ENCODE measurements at places on chromosomes 16 and 17. TPM values are rescaled to one million over a fixed set of nuclear protein-coding genes. Genes with fewer than 3 reads are reported as not detected.

DNA sequence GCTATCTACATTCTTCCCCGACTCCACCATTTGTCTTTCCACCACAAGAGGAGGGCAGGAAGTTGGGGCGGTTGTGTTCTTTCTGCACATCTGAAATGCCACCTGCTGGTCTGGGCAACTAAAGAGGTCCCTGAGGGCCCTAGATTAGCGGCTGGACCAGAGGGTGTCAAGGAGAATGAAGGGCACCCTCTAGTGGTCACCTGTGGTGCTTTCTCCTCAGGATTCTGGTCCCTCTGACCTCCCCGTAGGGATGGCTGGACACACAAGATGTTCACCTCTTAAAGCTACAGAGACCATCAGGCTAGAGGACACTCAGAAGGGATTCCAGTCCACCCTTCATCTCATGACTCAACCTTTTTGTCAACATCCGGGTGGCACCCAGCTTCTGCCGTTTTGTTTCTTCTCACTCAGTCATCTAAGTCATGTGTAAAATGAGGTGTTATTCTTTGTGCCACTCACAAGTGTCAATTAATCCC is 2.9 kb upstream of the SCIMP start:
- DNase-seq = peak; percentile 57

DNA sequence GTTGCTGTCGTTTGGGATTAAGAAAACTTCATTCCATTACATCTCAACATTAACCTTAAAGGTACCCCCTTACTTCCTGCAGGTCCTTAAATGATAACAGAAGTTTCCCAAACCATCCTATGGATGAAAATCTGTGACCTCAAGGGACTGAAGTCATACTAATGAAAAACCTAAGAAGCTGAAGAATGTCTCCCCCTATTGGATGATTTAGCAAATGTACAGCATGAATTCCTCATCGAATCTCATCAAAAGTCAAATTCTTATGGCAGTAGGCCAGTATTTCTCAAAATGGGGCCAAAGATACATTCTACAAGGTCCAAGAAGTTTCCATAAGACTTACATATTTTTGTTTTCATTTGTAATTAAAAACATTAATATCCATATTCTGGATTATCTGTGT is 13.5 kb downstream of the SCO1 start:
- no peak for DNase-seq

GRCh38 chr16:85710732-85711131 is 22.0 kb upstream of the GINS2 start:
- no peak for DNase-seq

GRCh38 chr16:48829336-48830310 is 219.6 kb upstream of the N4BP1 start:
- no peak for DNase-seq

DNA sequence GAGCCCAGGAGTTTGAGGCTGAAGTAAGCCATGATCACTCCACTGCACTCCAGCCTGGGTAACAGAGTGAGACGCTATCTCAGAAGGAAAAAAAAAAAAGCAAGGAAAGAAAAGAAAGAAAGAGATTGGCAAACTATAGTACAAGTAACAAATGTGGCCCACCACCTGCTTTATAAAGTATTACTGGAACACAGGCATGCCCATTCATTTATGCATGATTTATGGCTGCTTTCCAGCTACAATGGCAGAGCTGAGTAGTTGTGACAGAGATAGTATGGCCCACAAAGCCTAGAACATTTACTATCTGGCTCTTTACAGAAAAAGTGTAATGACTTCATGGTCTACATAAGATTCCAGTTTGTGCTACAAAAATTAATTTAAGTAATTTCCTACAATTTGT is 23.6 kb downstream of the C16orf87 start:
- no peak for DNase-seq

DNA sequence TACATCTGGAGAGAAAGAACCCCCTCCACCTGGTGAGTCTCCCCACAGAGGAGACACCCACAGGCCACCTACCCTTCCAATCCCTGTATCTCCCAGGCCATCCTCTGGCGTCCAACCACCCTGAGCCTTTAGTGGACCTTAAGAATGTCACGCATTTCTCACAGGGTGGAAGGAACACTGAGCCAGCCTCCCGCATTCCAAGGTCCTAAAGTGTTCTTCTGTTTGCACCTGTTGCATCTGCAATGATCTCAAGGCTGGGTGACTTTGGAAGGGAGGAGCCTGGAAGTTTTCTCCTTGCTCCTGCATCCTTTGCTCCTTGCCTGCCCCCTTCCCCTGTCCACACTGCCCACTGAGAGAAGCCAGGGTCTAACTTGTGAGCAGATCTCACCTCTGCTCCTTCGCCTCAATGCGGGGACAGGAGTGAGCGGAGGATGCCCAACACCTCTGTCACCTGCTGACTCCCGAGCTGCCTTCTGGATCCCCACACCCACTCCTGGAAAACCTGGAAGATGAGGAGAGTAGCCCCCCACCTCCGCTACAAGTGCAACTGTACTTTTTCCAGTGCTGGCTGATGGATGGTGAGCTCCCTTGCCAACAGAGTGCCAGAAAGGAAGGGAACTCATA is 3.7 kb downstream of the CHST5 start:
- DNase-seq = no peak

- DNase-seq = no peak
These were observed 4.0 kb downstream of the KIFC3 start for GRCh38 chr16:57798267-57798810.

GRCh38 chr16:29315046-29315445 is 91.5 kb downstream of the NPIPB11 start:
- DNase-seq = no peak

- no peak for DNase-seq
These were observed 786 bp downstream of the TMC7 start for GRCh38 chr16:18984435-18985005.

- no peak for DNase-seq
These were observed 300.7 kb upstream of the TNRC6C start for GRCh38 chr17:77657839-77658238.

- DNase-seq = no peak
These were observed 62.0 kb upstream of the MARCHF10 start for GRCh38 chr17:62870030-62870541.

- no peak for DNase-seq
These were observed 3.2 kb upstream of the ARHGAP23 start for GRCh38 chr17:38425031-38425430.

- no peak for DNase-seq
These were observed 14.4 kb downstream of the AXIN1 start for GRCh38 chr16:337975-338575.

DNA sequence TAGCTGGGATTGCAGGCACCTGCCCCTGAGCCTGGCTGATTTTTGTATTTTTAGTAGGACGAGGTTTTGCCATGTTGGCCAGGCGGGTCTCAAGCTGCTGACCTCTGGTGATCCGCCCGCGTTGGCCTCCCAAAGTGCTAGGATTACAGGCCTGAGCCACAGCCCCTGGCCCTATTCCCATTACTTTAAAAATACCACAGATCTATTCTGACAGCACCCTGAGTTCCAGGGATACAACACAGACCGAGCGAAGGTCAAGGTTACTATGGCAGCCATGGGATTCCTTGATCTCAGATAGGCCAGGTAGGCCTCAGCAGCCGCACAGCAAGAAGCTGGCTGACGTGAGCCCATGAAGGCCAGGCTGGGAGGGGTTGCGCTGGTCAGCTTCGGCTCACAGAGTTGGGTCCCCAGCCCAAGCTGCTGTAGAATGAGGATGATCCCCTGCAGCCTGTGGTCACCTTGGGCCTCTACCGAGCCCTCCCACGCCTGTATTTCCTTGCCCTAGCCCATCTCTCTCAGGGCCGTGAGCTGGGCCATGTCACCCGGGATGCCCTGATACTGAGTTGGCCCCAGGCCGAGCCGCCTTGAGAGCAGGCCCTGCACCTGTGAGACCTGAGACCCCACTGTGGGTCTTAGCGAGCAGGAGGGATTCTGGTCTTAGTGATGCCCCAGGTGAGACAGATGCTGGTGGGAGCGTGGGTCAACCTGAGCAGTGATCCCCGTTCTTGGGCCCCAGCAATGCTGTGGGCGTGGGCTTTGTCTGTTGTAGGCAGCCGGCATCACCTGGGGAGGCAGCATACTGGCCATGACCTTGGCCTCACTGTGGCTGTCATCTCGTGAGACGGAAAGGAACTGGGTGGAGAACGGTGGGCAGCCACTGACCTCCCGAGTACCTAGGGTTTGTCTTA is 16.9 kb upstream of the RNF213 start:
- DNase-seq = no peak

Gene CCR7
- total RNA-seq = not detected

Gene CLEC18A
- total RNA-seq = 3.6 TPM

Gene KRTAP9-8
- total RNA-seq = not detected
